Suppressor macrophage (primary cell): ENCODE measurements at places on chromosomes 4 and X.

- no peak for DNase-seq
These were observed 38.5 kb downstream of the CYTL1 start for GRCh38 chr4:4980621-4981230.

GRCh38 chr4:84235126-84235944, 263.8 kb downstream of the NKX6-1 start:
- no peak for DNase-seq

GRCh38 chrX:12390301-12390700, 252.0 kb downstream of the FRMPD4 start:
- no peak for DNase-seq

DNA sequence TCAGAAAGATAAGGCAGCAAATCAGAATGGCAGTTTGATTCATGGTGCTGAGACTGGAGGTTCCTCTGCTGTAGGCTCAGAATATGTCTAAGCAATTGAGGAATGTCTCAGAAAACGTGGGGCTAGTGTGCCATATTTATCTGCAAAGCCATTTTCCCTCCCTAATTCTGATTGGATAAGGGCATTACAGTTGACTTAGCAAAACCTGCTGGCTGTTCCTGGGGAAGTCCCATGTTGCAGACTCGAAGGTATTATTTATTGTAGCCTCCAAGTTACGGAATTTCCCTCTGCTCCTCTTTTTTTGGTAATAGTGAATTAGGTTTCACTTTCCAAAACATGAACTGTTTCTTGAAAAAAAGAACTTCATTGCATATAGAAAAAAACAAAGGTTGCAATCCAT, at the start of gene CXCL10:
Gene CXCL10, minus strand, starts transcription at position 109 of the 400 bp plus-strand sequence. Its CDS starts 66 bp downstream, at position 43.
- peak; percentile 53 for DNase-seq

DNA sequence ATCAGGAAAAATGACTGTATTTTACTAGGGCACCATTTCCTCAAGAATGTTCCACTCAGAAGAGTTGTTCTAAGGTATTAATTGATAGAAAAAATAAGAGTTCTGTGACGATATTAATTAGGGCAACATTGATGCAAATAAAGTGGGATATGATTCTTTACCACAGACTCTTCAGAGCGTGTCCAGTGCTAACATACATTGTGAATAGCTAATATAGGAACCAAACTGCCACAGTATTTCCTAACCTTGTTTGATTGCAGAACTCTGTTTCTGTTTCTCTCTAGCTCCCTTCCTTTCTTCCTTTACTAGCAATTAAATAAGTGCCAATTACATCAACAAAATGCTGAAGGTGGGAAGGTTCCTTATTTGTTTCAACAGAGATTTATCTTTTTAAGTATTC, 154.1 kb upstream of the CPEB2 start:
- DNase-seq: peak; percentile 63

DNA sequence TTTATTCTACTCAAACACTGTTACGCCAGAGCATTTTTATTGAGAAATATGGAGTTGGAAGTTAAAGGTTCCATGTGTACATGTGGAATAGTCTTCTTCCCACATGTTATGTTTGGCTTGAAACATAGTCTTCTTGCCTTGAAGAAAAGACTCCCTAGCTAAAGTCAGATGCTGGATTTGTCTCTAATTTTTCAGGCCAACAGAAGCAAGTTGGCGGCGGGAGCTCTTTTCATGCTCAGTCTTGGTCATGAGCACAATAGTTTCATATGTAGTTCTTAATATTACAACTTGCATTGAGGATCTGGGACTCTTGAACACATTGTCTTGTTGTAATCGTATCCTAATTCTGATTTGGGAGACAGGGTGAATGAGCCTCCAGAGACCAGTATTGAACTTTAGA, 19.4 kb downstream of the SEPTIN11 start:
- no peak for DNase-seq

DNA sequence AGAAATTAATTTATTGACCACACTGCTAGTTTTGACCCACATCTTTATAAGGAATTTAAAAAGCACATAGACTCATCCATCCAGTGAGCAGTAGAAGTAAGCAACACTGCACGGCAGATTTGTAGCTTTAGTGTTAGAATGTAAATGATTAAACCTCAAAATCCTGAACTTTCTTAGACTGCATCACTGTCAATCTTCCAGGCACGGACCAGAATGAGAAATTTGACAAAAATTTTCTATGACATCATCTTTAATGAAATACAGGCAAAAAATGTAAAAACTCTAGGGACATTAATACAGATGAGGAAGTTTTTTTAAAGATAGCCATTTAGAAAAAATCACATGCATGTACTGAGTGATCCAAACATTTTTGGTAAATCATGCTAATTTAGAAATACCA, 29.2 kb downstream of the NLGN4X start:
- no peak for DNase-seq

DNA sequence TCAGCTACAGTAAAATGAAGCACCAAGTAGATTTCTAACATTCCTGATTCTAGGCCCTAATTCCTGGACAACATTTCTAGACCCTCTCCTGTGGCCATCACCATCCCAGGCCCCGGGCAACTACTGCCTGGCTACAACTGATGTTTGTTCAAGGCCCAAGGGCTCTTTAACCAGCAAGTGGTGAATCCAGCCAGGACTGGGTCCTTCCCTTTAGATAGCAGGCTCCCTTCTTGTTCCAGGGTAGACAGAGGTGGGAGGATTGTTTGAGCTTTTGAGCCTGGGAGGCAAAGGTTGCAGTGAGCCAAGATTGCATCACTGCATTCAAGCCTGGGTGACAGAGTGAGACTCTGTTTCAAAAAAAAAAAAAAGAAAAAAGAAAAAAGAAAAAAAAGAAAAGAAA, 12.7 kb upstream of the AADAT start:
- no peak for DNase-seq

DNA sequence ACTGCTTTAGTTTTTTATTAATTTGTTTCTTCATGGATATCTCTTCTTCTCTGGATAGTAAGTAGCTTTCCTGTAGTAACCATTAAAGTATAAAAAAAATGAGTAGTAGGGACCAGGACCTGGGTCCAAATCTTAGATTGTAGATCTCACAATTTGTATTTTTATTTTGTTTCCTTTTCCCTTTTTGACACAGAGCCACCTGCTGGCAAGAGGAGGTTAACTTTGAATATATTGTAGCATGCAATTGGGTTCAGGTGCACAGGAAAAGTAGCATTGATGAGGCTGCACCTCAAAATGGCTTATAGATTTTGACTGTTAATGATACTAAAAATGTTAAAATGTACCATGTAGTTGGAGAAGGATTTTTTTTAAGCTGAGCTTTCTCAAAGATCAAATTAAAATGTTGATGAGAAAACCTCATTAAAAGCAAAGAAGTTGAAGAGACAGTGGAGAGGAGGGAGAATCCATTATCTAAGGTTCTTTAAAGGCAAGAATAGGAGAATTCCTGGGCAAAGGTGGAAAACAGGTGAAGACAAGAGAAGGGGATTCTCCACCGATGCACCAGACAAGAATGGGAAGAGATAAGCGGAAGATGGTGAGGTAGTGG, 48.3 kb upstream of the HPGDS start:
- DNase-seq: peak; percentile 74

GRCh38 chrX:82589410-82589809, 918.7 kb upstream of the POU3F4 start:
- DNase-seq: no peak

GRCh38 chr4:61067381-61067780, 132.7 kb upstream of the ADGRL3 start:
- no peak for DNase-seq

DNA sequence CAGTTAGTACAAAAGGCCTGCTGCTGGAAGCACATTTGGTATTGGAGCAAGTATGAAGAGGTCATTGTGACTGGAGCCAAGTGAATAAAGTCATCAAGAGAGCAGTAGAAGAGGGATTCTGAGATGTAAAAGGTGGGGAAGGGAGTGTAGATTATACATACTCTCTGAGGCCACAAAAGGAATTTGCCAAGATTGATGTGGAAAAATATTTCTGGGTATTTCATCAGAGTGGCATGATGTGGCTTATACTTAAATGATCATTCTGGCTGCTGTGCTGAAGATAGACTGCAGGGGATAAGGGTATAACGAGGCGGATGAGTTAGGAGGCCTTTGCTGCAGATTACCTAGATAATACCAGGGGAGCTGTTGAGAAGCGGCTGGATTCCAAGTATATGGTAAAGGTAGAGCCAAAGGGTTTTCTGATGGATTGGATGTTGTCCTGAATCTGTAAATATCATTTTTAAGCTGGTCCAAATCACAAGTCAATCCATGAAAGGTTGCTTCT, 231.8 kb upstream of the AGA start:
- DNase-seq: no peak

DNA sequence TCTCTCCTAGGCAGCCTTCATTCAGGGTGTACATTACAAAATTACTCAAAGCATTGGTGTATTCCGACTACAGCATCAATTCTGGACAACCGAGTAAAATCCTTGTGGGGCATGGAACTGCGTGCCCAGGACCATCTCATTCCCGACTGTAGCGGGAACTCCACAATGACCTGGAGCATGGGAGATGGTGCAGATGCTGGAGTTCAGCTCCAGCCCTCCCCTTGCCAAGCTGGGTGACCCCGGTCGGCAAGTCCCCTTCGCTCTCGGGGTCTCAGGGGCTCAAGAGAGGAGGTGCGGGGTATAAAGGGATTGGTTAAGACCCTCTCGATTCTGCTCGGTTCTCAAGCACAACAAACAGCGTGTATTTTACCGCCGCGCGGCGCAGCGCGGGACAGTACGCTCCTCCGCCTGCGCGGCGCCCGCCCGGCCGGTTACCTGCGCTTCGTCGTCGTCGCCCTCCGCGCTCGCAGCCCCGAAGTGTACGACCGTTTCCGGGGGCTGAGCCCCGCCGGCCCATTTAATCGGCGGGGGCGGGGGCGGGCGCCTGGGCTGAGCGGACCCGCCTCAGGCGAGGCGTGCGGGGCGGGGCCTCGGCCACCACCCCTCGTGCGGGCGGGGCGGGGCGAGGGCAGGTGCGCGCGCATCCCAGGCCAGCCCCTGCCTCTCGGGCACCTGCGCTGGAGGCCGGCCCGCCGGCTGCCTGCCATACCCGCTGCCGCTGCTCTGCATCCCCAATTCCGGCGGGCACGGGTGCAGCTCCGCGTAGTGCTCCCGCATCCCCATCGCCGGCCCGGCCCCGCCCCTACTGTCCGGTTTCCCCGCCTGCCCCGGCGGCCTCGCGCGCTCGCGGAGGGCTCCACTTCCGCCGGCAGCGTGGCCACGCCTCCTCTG, at the start of gene G6PD:
Gene G6PD, minus strand, starts transcription at position 493 of the 891 bp plus-strand sequence. CDS start 691 bp downstream, outside the sequence.
- peak; percentile 89 for DNase-seq

- DNase-seq: no peak
These were observed 44.9 kb downstream of the CXCL1 start for GRCh38 chr4:73914071-73914470.

- no peak for DNase-seq
These were observed 119.4 kb upstream of the DMD start for GRCh38 chrX:33330798-33331197.

GRCh38 chr4:82215039-82215438, 158.8 kb downstream of the HNRNPD start:
- no peak for DNase-seq

GRCh38 chr4:95107635-95108034, 349.9 kb downstream of the BMPR1B start:
- no peak for DNase-seq

- DNase-seq: no peak
These were observed 365.5 kb downstream of the GBA3 start for GRCh38 chr4:23058165-23058776.

- no peak for DNase-seq
These were observed 934.5 kb upstream of the TENM3 start for GRCh38 chr4:181308476-181309312.

GRCh38 chr4:189207872-189208271, 732.8 kb upstream of the FRG1 start:
- DNase-seq: no peak

DNA sequence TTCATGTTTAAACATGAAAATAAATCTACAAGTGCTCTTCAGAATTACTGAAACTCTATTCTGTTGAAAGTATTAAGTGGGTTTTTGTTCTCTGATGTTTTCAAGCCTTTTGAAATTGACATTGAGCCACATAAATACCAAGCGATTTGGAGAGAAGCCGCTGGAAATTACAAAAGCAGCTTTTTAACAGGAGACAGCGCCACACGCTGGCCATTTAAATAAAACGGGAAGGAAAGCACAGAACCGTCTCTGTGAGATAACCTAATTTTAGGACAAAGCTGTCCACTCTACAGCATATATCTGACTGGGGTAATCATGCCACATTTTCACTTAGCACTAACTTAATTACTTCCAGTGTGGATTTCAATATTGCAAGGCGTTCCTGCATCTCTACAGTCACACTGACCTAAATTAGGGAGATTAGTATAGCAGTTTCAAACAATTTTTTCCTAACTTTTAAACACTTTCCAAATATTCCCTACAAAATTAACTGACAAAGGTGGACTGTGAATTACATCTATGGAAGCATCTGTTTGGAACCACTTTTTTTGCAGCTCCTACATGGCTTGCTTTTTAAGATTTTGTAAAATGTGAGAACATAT, 6.8 kb upstream of the ANOS1 start:
- peak; percentile 55 for DNase-seq

DNA sequence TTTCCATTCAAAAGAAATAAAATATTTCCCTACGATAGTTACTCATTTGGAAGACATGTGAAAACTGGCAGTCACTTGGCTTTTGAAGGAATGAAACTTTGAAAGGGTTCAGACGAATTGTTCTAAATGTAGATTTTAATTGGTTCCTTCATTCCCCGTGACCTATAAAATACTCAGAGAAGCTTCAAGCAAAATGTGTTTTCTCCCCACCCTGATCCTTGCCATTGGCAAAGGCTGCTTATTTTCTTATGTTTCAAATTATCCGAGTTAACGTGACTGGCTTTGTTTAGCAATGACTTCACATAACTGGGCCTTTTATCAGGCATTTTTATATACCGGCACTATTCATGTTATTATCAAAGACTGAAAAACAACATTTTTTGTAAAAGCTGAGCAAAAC, 204.1 kb upstream of the NEIL3 start:
- no peak for DNase-seq

DNA sequence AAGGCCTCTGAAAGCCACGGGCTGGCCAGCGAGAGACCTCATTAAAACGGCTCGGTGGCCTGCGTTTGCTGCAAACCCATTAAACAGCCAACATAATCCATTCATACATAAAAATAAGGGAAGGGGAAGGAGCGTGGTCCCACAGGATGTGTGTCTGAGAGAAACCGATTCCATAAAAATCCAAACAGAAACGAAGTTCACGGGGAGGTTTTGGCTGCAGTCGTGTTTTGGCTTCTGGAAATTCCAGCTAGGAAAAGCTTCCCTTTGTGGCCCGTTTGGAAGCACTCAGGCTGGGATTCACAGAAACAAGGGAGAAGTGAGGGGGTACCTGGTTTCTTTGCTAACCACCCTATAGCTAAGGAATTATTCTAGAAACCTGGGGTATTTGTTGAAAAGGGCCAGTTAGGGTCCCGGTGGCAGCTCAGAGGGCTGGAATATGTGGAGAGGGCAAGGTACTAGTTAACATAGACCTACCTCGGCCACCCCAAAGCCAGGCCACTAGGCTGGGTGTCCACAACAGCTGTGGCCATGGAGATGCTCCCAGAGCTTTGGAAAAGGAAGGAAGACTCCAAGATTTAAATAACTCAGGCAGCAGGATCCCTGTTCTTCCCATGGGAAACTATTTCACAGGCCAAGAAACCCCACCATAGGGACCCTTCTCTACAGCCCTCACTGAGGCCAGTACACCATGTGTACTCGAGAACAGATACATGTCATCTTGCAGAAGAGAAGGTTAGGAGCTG, 166.8 kb downstream of the BCOR start:
- no peak for DNase-seq

GRCh38 chr4:8533274-8533865, 46.8 kb upstream of the GPR78 start:
- no peak for DNase-seq
